ENCODE measurements at places on chromosomes 2 and 18. TPM values are rescaled to one million over a fixed set of nuclear protein-coding genes. Genes with fewer than 3 reads are reported as not detected.

DNA sequence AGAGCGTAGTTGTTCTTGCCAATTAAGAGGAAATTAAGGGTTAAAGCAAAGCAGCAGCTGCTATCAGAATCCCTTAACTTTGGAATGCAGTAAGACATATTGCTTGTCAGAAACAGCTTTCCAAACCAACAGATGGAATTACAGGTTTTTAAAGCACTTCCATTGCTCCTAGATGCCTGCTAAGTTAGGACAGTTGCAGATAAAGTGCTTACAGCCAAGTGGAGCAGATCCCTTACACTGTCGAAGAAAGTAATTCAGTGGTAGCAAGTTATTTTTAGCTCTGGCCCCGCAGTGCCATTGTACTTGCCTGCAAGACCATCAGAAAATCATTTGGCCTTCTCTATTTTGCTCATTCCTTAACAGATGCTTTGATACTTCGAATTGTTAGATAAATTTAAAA is 5.4 kb downstream of the PDK1 start:
- no peak for DNase-seq

GRCh38 chr2:190696792-190697398 is 48.0 kb downstream of the NAB1 start:
- no peak for DNase-seq

- no peak for DNase-seq
These were observed 125.9 kb downstream of the CCDC85A start for GRCh38 chr2:56309626-56310170.

GRCh38 chr2:42566837-42567321 is 1.6 kb upstream of the MTA3 start:
- DNase-seq = no peak

- DNase-seq = no peak
These were observed 733.5 kb downstream of the SOCS6 start for GRCh38 chr18:71022389-71022788.

GRCh38 chr18:45026162-45026561 is 345.5 kb downstream of the SETBP1 start:
- DNase-seq = no peak

DNA sequence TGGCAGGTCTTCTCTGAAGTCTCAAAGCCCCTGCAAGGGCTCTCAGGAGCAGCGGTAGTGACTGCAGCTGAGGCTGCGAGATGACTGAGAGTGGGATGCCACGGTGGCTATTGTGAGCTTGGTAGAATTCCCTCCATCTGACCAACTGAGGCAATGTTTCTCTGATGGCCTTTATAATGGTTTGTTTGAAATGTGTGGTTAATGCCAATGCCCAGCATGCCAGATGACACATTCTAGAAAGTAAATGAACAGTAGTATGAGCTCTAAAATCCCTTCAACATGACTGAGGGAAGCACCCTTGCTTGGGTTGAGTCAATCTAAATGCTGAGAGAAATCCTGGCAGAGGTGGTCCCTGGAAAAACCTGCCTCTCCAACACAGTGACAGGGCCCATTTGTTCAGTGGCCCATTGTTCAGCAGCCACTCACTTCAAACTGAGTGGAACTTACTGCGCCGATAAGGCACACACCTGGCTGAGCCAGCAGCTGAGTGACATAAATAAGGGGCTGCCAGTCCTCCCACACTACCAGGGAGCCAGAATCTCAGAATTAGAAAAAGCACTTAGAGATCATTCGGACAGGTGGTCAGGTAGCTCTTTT is 31.7 kb downstream of the SULT1C2 start:
- DNase-seq = no peak

DNA sequence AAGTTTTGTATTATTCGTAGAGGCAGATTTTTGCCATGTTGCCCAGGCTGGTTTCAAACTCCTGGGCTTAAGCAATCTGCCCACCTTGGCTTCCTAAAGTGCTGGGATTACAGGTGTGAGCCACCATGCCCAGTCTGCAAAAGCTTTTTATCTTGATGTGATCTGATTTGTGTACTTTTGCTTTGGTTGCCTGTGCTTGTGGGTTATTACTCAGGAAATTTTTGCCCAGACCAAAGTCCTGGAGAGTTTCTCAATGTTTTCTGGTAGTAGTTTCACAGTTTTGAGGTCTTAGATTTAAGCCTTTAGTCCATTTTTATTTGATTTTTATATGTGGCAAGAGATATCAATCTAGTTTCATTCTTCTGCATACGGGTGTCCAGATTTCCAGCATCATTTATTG is 42.4 kb downstream of the SYT4 start:
- DNase-seq = no peak

DNA sequence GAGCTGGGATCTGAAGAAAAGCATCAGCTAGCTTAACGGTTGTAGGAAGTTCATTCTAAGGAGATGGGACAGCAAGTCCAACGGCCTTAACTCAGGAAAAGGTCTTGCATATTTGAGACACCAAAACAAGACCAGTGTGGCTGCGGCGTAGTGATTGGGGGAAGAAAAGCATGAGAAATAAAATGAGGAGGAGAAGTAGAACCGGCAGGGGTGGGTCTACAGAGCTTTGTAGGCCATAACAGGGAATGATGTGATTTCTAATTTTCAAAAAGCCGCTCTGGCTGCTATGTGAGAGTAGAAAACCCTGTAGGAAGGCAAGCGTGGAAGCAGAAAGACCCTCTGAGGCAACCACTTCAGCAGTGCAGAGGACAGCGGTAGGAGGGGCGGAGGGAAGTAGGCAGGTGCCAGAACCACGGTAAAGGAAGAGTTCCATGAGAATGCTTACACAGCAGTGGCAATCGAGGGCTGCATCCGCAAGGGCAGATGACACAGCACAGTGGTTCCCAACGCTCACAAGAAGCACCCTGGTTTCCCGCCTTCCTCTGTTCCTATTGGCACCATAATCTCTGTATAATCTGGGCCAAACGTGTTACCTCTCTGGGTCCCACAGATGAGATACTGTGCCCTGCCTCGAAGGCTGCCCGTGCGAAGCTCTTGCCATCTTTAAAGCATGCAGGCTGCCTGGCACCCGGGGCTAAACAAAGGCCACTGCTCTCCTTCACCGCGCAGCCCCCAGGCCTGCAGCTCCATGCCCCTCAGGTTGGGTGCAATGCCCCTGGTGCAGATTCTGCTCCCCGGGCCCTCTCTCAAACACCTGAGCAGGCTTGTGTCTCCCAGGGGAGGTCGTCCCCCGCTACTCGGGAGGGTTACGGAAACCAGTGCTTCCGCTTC is 795 bp downstream of the ANKRD39 start:
- no peak for DNase-seq

GRCh38 chr2:240997856-240998705 is at the start of gene SNED1:
TSS of gene SNED1 (plus strand) at chr2:240998618. CDS start at chr2:240998838, 220 bp downstream.
- peak; percentile 96 for DNase-seq

DNA sequence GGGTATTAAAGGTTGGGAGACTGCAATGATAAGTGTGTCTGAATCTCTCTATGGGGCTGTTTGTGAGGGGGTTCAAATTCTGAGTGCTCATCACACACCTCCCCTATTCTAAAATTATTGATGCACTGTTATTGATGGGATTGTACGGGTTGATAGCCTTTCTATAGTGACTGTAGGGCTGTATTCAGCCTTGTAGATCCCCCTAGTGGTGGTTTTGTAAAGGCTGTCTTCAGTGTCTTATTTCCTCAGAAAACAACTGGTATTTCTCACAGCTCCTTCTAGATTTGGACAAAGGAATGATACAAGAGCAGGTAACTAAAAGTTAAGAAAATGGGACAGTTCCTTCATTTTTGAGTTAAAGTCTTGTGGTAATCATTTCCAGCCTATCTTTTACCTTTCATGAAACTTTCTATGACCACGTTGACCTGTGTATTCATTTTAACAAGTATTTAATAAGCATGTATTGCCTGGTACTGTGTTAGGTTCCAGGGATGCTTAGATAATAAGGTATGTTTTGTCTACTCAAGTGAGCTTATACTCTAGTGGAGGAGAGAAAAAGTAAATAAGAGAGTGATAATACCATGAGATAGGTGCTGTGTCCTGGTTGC is 21.2 kb downstream of the SMAD4 start:
- DNase-seq = no peak

DNA sequence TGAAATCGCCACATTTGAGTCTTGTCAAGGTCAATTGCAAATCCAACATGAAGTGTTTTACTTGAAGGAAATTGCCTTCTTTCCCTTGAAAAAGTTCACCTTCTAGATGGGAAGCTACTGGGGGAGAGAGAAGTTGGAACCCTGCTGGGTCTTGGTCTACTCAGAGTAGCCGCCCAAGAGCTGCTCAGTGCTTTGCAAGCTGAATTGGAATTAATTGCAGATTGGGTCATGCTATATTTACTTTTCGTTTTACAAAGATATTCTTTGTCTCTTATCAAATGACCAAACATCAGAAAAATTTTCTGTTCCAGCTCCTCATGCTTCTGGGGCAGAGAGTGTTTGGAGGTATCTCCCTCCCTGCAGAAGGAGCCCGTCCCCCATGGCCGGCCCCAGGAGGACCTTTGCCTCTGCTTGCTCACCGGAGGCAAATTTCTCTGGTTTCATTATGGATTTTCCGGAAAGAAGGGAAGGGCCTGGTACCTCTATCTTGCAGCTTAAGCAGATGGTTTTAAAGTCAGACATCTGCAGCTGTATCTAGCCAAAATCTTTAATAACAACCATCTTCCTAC is 289.7 kb downstream of the MYT1L start:
- no peak for DNase-seq

DNA sequence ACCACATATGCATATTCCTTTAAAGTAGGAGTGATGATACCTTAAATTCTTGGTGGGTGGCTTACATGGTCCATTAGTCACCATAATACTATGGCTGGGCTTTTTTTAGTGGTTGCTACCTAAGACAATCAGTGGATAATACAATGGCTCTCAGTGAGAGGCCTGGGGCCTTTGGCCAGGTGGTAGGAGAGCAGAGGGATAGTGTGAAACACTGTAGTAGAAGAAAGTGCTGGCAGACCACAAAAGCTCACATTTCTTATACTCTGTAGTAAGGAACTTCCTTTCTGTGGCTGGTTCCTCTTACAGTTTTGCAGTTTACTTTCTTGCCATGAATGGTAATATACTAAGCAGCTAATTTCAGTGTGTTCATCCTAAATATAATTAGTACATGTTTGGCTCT is 583.5 kb downstream of the XIRP2 start:
- no peak for DNase-seq

DNA sequence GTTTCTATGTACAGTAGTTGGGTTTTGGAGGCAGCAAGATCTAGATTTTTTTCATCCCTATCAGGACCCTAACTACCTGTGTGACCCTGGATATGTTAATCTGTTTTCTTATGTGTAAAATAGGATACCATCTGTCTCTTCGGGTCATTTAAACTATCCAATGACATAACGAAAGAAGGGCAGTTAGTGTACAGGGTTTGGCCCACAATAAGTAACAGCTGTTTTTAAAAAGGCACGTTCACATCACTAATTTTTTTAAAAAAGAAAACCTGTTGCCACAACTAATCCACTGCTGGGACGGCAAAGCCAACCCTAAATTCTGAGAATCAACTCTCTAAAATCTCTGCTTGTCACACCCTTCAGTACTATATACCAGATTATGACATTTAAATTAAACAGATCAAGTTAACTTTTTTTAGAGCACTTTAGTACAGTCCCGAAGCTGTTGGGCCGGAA is 869 bp downstream of the USP40 start:
- no peak for DNase-seq

GRCh38 chr2:16649353-16650286 is 16.0 kb downstream of the CYRIA start:
- DNase-seq = no peak

GRCh38 chr2:193900292-193900691 is 1705.6 kb upstream of the TMEFF2 start:
- no peak for DNase-seq

DNA sequence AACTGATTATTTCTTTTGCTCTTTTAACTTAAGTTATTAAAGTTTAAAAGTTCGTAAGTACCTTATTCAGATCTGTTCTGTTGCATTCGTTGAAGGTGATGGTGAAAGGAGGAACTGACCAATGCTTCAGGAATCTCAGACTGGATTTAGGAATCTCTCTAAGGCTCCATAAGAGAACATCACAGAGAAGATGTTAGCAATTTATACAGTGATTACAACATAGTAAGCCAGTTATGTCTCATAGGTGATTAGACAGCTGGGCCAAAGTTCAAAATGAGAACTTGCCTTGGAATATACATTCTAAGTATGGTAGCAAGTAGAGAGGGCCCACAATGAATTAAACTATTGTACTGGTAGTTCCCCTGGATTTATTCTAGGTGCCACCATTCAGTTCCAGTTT is 3.2 kb downstream of the MARS2 start:
- DNase-seq = no peak

DNA sequence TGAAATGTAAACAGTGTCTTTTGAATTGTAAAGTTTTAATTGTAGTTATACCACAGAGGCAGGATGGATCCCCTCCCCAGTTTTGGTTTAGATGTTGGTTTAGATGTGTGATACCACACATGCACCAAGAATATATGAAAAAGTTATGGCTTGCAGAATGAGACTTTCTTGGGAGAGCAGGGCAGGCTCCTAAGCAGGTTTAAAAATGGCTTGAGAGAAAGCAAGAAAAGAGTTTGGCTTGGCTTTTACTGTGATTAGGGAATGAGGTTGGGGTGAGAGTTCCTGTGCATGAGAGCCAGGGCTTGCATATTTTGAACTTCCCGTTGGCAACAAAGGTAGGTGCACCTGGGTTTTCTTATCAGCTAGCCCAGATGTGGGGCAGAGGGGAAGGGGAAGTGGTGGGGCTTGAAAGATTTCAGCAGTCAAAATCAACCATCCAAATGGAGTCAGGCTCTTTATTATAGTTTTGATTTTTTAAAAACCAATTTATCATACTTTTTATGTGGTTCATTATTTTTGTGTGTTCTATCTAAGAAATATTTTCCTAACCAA is 246.9 kb downstream of the MTX2 start:
- no peak for DNase-seq

DNA sequence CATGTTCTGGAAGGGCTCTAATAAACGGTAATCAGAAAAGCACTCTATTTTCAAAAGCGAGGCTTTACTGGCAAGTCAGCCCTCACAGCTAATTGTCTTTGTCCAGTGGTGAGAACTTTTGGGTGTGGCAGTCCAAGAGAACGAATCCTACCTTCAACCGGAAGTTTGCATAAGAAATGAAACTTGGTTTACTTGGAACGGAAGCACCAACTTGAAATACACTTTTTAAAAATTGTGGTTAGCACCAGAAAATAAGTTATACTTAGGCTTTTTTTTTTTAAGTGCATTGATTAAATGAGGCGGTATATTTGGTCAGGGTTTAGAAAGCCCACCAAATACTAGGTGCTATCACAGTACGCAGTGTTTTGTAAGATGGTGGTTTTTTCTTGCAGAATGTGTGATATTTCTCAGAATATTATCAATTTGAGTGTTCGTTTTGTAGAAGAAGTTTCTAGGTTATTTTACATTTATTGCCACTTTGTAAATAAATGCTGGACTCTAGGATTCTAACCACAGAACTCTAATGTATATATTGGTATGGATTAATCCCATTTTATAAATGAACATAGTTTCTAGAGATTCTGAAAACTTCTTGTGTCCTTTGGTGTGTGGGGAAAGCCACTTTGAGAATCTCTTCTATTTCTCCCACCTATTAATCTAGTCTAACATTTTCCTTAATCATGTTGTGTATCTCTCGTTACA is 1.2 kb downstream of the MYL12A start:
- DNase-seq = no peak

GRCh38 chr2:55155206-55155605 is 76.9 kb downstream of the CLHC1 start:
- no peak for DNase-seq

- no peak for DNase-seq
These were observed 807 bp upstream of the CREB1 start for GRCh38 chr2:207528980-207529329.

The SH3BP4 gene
- 19.2 TPM for total RNA-seq

The GALM gene
- total RNA-seq = 10.8 TPM

The CDKL4 gene
- total RNA-seq = 1.2 TPM

The HRH4 gene
- total RNA-seq = not detected

The XDH gene
- total RNA-seq = not detected
